Mononuclear cell (primary cell): ENCODE measurements at places on chromosomes 7 and 10. TPM values are rescaled to one million over a fixed set of nuclear protein-coding genes. Genes with fewer than 3 reads are reported as not detected.

GIMAP8 gene
- 4.2 TPM for total RNA-seq

AGBL3 gene
- total RNA-seq = 2.1 TPM

MYL10 gene
- total RNA-seq = not detected

HOXA13 gene
- total RNA-seq = under 0.01 TPM

OPN1SW gene
- total RNA-seq = not detected

CTAGE8 gene
- total RNA-seq = 0.73 TPM

PON3 gene
- not detected for total RNA-seq

SYT15 gene
- 0.10 TPM for total RNA-seq

CNPY1 gene
- not detected for total RNA-seq

WNT2 gene
- total RNA-seq = under 0.01 TPM

PLCE1 gene
- total RNA-seq = not detected

SORCS1 gene
- total RNA-seq = 0.10 TPM

ADAM12 gene
- total RNA-seq = 1.7 TPM

CYP17A1 gene
- total RNA-seq = not detected

PALS2 gene
- 53.5 TPM for total RNA-seq

EVX1 gene
- total RNA-seq = not detected

SFTPA1 gene
- not detected for total RNA-seq

PIP gene
- not detected for total RNA-seq

SP4 gene
- total RNA-seq = 40.6 TPM

PON1 gene
- not detected for total RNA-seq

AKR1C2 gene
- 0.21 TPM for total RNA-seq

FOXI2 gene
- not detected for total RNA-seq

PVRIG gene
- 13.9 TPM for total RNA-seq

CPA2 gene
- total RNA-seq = not detected

ERVW-1 gene
- total RNA-seq = not detected

SUN3 gene
- total RNA-seq = 0.10 TPM

AGFG2 gene
- 3.4 TPM for total RNA-seq

AIMP2 gene
- 6.4 TPM for total RNA-seq

CLEC5A gene
- total RNA-seq = 3.6 TPM

HTR5A gene
- under 0.01 TPM for total RNA-seq

ANKIB1 gene
- total RNA-seq = 110 TPM

PLEKHS1 gene
- total RNA-seq = 0.21 TPM

FEZF1 gene
- total RNA-seq = not detected

MUC3A gene
- not detected for total RNA-seq
